ENCODE measurements at places on chromosomes 2 and 18.

DNA sequence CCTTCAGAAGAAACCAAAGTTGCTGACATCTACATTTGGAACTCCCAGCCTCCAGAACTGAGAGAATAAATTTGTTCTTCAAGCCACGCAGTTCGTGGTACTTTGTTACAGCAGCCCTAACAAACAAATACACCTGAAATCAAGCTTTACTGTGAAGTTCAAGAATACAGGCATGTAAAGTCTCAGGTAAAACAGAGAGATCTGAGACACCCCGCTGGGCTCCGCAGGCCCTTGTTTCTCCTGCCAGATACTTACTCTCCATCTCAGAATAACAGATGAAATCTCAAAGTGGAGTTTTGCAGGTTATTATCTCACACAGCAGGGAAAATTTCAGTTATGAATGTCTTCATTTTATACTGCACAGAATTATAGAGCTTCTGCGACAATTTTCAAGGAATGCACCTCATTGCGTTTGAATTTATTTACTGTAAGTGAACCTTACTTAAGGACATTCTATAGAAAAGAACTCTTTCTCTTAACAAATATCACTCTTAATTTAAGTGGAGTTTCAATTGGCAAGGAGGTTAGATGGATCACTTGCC is 492.4 kb upstream of the LRATD1 start:
- DNase-seq = no peak

DNA sequence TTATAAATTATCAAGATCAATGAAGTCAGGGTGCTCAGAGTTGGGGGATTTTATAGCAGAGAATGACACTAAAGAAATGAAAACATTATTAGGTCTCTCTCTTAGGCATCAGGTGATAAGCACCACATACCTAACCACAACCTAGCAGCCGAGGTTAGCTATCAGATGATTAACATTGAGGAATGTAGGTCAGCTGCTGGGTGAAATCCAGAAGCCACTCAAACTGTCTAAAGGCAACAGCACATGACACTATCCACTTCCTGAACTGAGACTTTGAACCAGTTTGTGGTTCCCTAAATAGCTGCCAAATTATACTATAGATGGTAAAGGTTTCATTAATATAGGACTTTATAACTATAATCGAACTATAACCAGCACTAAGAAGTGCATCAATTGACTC is 4.7 kb downstream of the EPG5 start:
- no peak for DNase-seq

GRCh38 chr18:8959551-8960135 is 142.9 kb upstream of the NDUFV2 start:
- no peak for DNase-seq

GRCh38 chr18:74497778-74498177 is 1.6 kb downstream of the CNDP2 start:
- DNase-seq = no peak

DNA sequence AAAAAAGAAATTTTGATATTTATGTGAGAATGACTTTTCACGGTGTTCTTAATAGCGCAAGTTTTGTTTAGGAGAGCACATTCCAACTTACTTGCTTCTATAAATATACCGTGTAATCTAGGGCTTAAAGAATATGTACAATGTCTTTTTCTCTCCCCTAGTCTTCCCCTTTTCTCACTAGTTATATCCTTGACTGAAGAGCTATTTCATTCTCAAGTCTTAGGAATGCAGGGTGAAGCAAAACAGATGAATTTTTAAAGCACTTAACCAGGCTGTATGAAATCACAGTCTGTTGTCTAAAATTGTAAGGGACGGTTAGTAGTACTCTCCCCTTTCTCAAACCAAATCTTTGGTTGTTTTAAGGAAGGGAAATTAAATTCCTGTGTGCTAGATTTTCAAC is 29.6 kb upstream of the SLC30A6 start:
- DNase-seq = no peak

- DNase-seq = no peak
These were observed 1.2 kb upstream of the TANC1 start for GRCh38 chr2:158967114-158967730.

GRCh38 chr2:139214801-139215200 is 434.6 kb upstream of the NXPH2 start:
- no peak for DNase-seq

GRCh38 chr2:637406-637776 is 39.8 kb downstream of the TMEM18 start:
- no peak for DNase-seq

DNA sequence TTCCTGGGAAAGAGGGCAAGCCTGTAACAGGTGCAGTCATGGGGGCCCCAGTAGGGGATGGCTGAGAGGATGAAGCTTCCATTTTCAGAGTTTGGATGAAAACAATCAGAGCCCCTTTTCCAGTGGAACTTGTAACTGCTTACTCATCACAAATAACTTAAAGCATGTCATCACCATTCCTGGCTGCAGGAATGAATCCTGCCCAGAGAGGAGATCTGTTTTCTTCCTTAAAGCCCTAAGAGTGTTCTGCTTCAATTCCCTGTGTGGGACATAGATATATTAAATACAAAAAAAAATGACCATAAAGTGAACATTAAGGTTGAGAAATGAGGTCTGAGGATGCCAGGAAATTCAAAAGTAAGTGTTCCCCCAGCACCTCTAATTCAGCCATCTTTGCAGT is 183.4 kb upstream of the MEIS1 start:
- DNase-seq = no peak

GRCh38 chr18:61896757-61897156 is 4.0 kb upstream of the RNF152 start:
- no peak for DNase-seq

DNA sequence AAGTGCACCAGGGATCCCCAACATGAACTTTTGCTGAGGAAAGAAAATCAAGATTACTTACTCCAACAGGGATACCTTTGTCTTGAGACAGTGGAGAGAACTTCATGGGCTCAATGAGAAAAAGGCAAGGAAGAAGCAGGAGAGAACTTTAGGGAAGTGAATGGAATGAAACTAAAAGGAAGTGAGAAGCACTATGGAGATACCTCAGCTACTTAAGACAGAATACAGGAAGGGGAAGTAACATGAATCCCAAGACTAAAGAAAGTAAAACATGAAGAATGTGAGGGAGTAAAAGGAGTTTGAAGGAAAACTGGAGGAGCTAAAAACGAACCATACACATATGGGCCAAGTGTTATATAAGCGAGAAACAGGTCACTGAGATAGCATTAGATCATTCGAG is 32.4 kb upstream of the ACTR3 start:
- DNase-seq = no peak

DNA sequence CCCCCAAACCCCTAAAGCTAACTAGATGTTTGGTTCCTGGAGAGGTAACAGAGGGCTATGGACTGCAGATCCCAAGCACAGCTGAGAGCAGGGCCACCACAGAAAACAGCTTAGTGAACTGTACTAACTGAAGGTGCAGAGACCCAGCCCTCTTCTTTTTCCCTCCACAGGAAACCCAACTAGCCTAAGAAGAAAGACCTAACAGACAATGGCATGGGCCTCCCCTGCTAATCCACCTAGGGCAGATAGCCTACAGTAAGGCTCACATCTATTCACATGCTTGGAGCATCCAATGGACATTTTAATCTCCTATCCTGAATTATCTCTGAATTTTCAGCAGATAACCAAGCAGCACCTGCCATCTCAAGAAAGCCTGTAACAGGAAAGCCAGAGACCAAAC is 8.8 kb upstream of the FECH start:
- no peak for DNase-seq
